ENCODE measurements at places on chromosomes 3 and 15.

DNA sequence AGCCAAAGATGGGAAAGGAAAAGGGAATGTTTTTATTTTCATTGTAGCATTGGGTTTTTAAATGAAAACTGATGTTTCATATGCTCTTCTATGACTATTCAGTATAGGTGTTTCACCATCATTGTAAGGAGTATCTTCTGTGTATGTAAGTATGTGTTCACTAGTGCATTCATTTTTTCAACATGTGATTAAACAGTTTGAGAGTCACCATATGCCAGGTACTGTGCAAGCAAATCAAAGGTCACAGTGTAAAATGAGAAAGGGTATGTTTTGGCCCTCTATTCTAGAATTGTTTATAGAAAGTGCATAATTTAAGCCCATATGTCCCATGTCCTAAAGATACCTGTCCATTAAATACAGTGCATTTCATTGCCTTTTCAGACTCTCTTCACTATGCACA is 207.2 kb downstream of the ZBTB20 start:
- no peak for DNase-seq

DNA sequence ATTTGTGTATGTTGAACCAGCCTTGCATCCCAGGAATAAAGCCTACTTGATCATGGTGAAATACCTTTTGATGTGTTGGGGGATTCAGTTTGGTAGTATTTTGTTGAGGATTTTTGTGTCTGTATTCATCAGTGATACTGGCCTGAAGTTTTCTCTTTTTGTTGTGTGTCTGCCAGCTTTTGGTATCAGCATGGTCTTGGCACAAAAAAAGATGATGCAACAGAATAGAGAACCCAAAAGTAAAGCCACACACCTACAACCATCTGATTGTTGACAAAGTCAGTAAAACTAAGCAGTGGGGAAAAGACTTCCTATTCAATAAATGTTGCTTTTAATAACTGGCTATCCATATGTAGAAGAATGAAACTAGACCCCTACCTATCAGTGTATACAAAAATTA is 77.6 kb downstream of the TCF12 start:
- no peak for DNase-seq

GRCh38 chr3:46284981-46285683 is 42.9 kb downstream of the CCR3 start:
- no peak for DNase-seq

- DNase-seq, result no peak
These were observed 32.1 kb downstream of the FAM174B start for GRCh38 chr15:92623435-92623834.

DNA sequence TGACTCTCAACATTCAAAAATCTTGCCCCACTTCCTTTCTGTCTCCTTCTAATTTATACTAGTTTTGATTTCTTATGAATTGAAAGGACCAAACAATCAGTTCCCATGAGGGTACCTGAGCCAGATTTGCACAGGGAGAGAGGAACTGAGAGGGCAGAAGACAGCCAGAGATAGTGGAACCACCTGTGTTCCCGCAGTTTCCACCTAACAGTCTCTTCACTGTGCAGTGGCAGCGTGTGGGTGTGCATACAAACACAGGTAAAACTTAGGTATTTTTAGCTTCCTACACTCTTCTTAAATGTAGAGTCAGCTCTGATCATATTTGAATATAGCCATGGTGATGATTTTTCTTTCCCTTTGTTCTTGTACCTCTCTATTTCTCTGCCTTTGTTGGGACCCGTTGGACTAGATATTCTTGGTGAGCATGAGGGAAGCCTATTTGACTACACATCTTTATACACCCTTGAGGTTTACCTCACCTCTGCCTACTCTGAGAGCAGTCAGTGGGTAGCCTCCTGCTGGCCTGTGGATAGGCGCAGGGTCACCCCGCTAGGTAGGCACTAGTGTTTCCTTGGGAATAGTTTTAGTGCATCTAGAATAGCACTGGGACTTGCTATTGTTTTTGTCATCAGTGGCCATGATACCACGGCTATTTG is 58.8 kb downstream of the MAP3K13 start:
- DNase-seq, result no peak

DNA sequence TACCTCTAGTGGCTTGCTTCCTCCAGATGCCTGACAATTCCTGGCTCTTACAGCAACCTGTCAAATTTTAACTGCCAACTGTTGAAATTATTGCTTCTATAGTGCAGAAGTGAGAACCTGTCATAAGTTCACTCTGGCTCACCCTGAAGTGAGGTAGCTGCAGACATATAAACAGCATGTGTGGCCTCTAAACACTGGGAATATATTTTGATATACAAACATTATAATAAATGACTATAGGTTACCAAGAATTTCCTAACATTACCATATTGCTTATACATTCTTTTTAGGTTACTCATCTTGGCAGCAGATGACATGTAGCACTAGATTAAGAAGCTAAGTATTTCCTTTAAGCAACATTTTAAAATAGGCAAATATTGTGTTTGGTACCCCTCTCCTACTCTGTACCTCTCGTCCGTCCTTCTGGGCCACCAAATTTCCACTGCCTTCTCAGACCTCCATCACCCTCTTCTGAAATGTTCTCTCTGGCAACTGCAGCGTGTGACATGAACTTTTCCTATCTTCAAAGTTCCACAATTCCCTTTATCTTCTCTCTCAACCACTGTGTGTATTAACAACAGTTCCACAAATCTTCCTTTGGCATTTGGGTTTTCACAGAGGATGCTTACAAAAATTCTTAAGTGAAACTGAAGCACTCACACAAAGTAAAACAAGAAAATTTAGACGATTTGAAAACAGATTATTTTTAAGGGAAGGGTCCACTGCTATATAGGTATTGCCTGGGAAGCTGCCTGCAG is 15.3 kb upstream of the XXYLT1 start:
- no peak for DNase-seq

GRCh38 chr3:24714436-24714835 is 219.8 kb upstream of the THRB start:
- DNase-seq, result no peak

GRCh38 chr3:148582126-148582525 is 115.6 kb upstream of the AGTR1 start:
- DNase-seq, result no peak

DNA sequence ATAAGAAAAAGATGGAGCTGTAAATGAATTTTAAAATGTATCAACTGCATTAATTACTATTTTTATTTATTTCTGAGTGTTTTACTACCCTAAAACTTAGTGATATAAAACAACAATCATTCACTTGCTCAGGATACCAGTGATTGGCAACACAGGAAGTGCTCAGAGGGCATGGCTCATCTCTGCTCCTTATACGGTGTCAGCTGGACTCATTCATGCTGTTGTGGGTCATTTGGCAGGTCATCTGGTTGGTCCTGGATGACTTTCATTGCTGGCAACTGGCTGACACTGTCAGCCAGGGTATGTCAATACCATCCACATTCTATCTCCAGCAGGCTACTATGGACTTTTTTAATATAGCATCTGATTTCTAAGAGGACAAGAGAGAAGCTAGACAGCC is 689.6 kb upstream of the NECTIN3 start:
- no peak for DNase-seq

- no peak for DNase-seq
These were observed 1.9 kb upstream of the CHST14 start for GRCh38 chr15:40468898-40469331.

DNA sequence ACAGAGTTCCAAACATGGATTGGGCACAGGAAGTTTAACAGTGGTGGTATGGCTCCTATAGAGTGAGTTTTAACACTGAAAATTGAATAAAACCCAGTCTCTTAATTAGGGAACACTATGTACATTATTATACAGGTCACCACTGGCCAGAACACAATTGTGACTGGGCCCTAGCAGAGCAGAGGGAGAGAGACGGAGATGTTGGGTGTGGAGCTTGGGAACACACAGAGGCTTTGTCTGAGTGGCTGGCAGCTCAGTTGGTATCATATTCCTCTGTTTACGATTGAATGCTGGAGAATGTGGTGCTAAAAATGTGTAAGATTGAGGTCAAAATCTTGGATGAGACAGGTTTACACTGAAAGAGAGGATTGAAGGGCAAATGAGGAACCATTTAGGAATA is 6.8 kb upstream of the MOBP start:
- DNase-seq, result no peak

Data from stimulated activated CD4-positive, alpha-beta T cell treated with anti-CD3 and anti-CD28 coated beads, Interleukin-1b, Interleukin-23, amount 100 ng/mL, for 1 hour (primary cell).